ENCODE measurements at places on chromosomes 16 and 17.
A peak's percentile ranks its signal among the peaks of the same experiment; 100 is the strongest.

GRCh38 chr16:73126525-73126853, 78.6 kb upstream of the ZFHX3 start:
- peak; percentile 85 for DNase-seq

DNA sequence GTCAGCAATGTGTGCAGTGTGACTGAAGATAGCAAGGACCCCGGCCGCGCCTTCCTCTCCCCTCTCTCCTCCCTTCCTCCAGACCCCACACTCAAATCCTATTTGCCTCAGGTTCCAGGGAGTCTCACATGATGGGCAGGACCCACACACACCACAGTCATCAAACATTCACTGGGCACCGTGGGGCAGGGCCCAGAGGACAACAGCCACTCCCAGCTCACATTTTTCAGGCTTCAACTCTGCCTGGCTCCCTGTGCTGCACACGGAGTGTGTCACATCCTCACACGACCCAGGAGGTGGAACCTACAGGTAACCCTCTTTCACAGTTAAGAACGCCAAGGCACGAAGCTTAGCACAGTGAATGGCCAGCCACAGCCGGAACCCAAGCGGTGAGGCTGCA, 30.5 kb downstream of the PEMT start:
- DNase-seq: no peak

- DNase-seq: no peak
These were observed 8.1 kb downstream of the SMURF2 start for GRCh38 chr17:64653985-64654355.

- peak; percentile 70 for DNase-seq
These were observed 126.3 kb downstream of the ABCC1 start for GRCh38 chr16:16075488-16076422.

- no peak for DNase-seq
These were observed 14.1 kb upstream of the UTP6 start for GRCh38 chr17:31915456-31916100.

DNA sequence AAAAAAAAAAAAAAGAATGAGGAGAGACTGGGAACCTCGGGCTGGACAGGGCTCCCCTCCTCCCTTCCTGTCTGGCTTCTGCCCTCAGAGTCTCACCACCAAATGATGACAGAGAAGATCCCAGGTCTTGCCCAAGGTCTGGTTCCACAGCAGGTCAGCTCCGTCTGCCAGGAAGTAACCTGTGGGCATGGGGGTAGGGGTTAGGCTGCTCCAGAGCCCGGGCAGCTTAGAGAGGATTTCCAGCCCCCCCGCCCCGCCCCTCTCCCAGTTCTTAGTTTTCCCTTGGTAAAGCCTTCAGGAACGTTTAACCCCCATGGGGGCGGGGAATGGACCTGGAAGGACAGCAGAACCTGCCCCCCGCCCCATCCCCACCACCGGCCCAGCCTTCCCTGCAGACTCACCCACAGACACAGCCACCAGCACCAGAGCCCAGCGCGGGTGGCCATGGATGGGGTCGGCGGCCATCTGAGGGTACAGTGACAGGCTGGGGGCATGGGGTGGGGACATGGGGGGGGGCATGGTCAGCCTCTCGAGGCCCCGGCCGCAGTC, 700 bp downstream of the TLCD2 start:
- no peak for DNase-seq

GRCh38 chr17:74361230-74362068, at the start of gene BTBD17:
Gene BTBD17 (minus strand): TSS chr17:74361868. CDS start chr17:74361819, 49 bp downstream.
- no peak for DNase-seq

DNA sequence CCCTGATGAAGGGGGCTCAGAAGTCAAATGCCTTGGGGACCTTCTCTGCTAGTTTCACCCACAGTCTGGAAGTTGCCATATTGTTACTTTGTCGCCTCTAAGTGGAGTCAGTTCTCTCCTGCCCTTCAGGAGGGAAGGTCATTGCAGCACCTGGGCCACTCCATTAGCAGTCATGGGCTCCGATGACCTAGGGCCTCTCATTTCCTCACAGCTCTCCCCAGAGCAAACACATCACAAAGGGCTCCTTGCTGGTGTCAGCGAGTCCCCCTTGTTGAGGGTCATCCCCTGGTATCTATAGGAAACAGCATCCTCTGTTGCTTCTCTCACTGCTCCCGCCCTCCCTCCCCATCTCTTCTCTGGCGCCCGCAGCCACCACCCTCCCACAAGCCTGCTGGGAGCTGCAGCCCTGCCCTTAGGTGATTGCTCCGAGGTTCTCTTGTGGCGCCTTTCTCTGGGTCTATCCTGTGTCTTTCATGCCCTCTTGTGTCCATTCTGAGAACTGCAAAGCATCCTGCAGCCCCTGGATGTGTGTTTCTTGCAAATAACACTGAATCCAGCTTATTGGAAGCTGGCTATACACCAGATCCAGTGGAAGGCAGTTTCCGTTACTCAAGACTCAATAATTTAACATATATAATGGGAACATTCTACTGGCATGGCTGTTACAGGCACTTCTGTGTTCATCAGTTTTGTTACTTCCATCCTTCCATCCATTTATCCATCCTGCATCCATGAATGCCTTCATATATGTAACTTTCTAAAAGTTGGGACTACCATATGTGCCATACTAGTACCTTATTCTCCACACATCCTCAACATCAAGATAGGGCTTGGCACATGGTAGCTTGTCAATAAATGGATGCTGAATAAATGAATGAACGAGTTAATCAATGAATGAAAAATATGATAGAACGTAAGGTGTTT, 21.2 kb downstream of the PDILT start:
- DNase-seq: peak; percentile 66

- DNase-seq: no peak
These were observed at the start of gene ZPBP2 for GRCh38 chr17:39867880-39868553. Gene ZPBP2 (plus strand): TSS chr17:39868202. CDS start chr17:39868355, 153 bp downstream.

- DNase-seq: no peak
These were observed 271.8 kb upstream of the ZFHX3 start for GRCh38 chr16:73319737-73320136.

- no peak for DNase-seq
These were observed 157.6 kb downstream of the RAB11FIP4 start for GRCh38 chr17:31549121-31549524.

GRCh38 chr17:9226794-9227135, 205.5 kb downstream of the NTN1 start:
- no peak for DNase-seq

GRCh38 chr17:2094891-2095535, 40.1 kb downstream of the HIC1 start:
- DNase-seq: no peak

DNA sequence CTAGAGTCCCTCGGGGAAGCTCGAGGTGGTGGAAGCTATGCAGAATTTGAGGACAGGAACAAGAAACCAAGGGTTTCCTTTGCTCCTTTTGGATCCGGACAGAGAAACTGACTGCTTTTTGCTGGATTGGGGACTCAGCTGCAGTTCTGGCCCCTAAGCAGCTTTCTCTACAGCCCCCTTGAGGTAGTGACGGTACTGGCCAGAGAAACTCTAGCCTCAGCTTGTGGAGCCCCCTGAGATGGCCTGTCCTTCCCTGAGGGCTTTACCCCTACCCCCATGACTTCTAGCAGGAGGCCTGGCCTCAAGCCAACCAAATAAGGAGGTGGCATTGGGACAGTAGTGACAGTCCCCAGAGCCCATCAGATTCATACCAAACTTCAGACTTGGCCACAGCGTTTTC, 118.1 kb downstream of the IRX5 start:
- DNase-seq: peak; percentile 26

GRCh38 chr16:12391956-12392355, 411.7 kb downstream of the CPPED1 start:
- no peak for DNase-seq

DNA sequence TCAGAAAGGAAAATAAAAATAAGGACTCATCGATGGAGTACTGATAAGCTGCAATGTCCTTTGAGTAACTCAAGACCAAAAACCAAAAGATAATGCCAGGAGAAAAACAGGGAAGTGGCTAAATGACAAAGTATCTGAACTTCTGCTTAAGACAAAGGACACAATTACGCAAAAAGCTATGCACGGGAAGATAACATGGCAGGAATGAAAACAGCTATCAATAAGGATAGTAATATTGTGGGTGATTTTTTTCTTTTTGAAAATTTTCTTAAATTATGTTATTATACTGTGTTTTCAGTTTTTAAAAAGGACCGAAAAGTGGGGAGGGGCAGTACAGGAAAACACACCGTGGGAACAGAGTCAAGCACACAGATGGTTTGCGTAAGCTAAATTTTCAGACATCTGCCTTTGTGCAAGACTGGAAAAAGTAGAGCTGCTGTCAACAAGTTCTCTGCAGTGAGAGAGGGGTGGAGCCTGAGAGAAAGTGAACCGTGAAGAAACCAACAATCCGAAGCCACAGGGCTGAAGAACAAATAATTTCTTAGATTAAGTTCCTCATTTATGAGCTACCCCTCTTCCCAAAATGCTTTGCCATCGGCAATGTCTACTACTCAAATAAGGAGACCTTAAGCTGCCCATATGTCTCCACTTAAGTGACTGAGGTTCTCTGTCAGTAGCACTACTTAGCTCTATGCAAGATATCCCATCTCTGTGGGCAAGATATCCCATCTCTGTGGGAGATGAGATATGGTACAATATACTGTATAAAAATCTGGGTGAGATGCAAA, 99.9 kb upstream of the CORO6 start:
- DNase-seq: peak; percentile 79

DNA sequence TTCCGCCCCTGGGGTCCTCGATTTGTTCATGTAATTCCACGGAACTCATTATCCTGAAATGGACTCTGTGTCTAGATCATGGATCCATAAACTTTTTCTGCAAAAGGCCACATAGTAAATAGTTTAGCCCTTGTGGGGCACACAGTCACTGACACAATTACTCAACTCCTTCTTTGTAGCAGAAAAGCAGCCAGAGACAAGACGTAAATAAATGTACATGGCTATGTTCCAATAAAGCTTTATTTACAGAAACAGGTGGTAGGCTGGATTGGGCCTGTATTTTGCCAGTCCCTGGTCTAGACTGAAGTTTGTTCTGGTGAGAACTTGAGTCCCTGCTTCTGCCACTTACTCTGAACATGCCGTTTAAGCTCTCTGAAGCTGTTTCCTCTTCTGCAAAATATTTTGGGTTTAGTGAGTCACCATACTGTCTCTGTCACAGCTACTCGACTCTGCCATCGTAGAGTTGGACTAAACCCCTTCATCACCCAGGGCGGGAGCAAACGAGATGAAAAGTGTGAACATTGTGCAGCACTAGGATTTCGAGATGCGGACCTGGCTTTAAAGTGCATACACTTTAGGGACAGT, 61.9 kb upstream of the FOXF1 start:
- DNase-seq: no peak

DNA sequence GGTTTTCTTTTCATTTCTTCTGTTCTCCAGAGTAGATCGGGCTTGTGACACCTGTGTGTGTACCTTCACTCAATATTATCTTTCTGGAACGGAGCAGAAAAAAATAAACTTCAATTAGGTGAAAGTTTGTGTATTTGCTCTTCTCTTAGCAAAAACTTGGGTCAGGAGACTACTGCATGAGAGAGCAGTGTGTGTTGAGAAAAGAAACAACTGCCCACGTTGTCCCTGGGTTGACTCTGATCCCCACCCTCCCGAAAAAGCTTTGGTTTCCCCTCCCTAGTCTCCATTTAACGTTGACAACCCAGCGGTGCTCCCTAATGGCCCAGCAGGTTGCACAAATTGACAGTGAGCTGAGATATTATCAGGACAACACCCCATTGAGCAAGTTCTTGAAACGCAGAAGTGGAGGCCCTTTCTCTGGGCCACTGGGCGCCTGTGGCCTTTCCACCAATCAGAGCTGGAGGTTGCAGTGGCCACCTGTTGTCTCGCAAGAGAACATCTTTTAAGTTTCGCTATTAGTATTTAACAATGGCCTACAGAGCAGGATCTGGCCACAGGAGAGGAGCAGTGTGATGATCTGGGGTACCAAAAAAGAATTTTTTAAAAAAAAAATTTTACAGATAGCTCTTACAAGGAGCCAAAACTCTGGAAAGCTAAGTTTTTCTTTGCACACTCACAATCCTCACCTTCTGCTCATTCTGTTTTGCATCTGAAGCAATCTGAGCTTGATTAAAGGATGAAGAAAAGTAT, 1.5 kb upstream of the TOX3 start:
- DNase-seq: no peak

GRCh38 chr17:58267347-58268324, 13.1 kb downstream of the MPO start:
- peak; percentile 36 for DNase-seq

DNA sequence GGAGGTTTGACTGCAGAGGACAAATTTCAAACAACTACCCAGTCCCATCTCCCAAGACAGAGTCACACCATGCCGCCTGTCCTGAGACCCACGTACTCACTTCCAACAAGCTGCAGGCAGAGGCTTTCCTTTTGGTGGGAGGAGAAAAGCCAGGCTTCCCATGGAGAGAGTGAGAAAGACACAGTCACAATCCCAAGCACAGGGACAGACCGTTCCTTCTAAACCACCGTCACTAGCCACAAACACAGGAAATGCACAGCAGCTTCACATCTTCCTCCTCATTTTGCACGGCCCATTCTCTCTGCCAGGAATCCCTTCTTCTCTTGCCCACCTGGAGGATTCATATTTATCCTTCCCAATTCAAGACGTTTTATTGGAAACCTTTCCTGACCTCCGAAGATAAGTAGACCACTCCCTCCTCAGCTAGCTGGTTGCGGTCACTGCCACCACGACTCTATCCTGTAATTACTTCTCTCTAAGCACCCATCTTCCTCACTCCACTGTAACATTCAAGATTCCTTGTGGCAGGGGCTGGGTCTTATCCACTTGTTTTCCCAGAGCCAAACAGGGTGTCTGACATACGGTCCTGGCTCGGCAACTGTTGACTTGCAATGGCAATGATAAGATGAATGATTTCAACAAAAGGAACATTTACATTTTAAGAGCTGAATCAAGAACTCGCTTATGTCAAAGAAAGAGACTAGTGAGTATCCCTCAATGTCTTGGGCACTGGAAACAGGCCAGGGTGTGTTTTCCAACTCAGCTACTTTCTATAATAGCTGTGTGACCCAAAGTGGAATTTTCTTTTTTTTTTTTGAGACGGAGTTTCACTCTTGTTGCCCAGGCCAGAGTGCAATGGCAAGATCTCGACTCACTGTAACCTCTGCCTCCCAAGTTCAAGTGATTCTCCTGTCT, 87.6 kb downstream of the XYLT1 start:
- no peak for DNase-seq

- no peak for DNase-seq
These were observed 834 bp downstream of the MRPL12 start for GRCh38 chr17:81703747-81704654.

DNA sequence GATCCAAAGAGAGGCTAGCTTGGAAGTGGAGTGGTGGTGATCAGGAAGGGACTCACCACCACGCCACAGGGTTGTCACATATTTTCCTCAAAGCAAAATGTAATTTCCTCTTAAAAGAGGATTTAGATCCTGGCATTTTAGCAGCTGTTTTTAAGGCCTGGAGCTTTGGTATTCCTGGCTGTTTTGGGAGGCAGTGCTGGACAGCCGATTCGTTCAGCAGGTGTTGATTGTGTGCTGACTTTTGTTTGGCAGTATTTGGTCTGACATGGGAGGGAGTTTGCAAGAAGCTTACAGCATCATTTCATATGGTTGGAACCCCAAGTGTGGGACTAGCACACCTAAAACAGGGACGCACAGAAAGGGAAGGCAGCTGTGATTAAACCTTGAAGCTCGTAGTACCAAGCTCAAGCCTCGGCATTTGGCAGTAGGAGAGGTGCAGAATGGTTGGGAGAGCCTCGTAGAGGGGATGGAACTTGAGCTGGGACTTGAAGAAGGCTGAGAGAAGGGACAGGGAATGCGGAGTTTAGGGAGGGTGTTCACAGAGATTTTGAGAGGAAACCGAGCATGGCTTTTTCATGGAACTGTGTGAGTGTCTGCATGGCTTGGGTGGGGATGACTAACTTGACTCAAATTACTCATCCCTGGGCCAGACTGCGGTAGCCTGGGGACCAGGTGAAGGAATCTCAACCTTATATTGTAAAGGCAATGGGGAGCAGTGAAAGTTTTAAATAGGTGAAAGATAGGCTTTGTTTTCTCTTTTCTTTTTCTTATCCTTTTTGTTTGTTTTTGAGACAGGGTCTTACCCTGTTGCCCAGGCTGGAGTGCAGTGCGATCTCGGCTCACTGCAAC, 52.3 kb downstream of the RPTOR start:
- no peak for DNase-seq

Measured in right atrium auricular region (tissue), 2 donors.